A549 treated with DMSO at 1 μM for 4 hours (cell line): ENCODE measurements at places on chromosomes 6 and 20. TPM values are rescaled to one million over a fixed set of nuclear protein-coding genes. Genes with fewer than 3 reads are reported as not detected.

Gene WFDC12
- not detected in 5 replicates for total RNA-seq

Gene LYRM4
- total RNA-seq = 28.2 to 35.7 TPM (median 33.2 TPM) in 5 replicates

Gene ALDH8A1
- total RNA-seq = 0.06 to 0.30 TPM (median 0.18 TPM) in 5 replicates

Gene AP5S1
- 14.7 to 20.4 TPM (median 18.7 TPM) in 5 replicates for total RNA-seq

Gene RBBP8NL
- 0.03 TPM in 1 of 5 replicates, not detected in the others for total RNA-seq

Gene KIF25
- total RNA-seq = 0.06 to 0.07 TPM in 2 of 5 replicates, not detected in the others

Gene C20orf204
- total RNA-seq = 0.19 to 0.39 TPM (median 0.33 TPM) in 5 replicates

Gene NMBR
- not detected in 5 replicates for total RNA-seq

Gene GJA10
- total RNA-seq = not detected in 5 replicates

Gene ADGB
- total RNA-seq = not detected in 5 replicates

Gene RNF8
- 21.0 to 25.9 TPM (median 24.7 TPM) in 5 replicates for total RNA-seq

Gene GNMT
- 0.09 to 0.19 TPM (median 0.14 TPM) in 4 of 5 replicates, not detected in the other for total RNA-seq

Gene SIGLEC1
- total RNA-seq = 0.01 to 0.04 TPM (median 0.02 TPM) in 3 of 5 replicates, not detected in the others

Gene SASH1
- total RNA-seq = 2.9 to 4.2 TPM (median 3.9 TPM) in 5 replicates

Gene HFE
- total RNA-seq = 11.1 to 16.0 TPM (median 13.9 TPM) in 5 replicates

Gene KHDRBS2
- not detected in 5 replicates for total RNA-seq

Gene RBPJL
- total RNA-seq = not detected in 5 replicates

Gene MOG
- total RNA-seq = not detected in 5 replicates

Gene POU5F1
- 2.5 to 4.6 TPM (median 3.8 TPM) in 5 replicates for total RNA-seq
